NCI-H1092 (cell line): ENCODE measurements at places on chromosomes 1 and 21.

GRCh38 chr1:30376054-30376697 is 347.2 kb downstream of the MATN1 start:
- DNase-seq: no peak

DNA sequence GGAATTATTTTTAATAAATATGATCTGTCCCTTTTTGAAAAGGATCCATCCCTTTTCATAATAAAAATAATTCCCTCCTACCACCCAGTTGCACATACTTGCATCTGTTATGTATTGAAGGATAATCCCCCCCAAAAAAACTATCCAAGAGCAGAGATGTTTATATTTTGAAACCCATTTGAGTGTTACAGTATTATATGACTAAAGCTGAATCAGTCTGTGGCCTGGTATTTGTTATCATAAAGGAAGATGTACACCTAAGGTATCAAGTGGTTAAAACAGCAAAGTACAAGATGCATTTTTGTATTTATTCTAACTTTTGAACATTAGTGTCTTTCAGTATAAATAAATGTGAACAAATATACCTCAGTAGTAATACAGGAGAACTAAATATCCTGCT is 12.7 kb upstream of the TGFB2 start:
- DNase-seq: no peak

- DNase-seq: no peak
These were observed 95.4 kb downstream of the PTPRU start for GRCh38 chr1:29331729-29332128.

DNA sequence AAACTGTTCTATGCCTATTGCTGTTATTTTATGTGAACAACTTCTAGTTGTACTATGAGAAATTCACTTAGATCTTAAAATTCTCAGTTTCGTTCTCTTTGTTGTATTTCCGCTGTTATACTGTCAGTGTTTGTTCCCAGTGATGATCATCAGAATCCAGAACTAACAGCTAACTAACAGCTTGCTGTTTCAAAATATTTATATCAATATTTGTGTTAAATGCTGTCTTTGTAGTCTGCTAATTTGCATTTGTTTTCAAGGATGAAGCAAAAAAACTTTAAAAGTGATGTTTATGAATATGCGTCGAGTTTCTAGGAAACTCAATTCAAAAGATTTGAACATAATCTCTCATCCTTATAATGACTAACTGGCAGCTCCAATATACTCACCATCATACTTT is 84.5 kb downstream of the SPATA17 start:
- DNase-seq: no peak

DNA sequence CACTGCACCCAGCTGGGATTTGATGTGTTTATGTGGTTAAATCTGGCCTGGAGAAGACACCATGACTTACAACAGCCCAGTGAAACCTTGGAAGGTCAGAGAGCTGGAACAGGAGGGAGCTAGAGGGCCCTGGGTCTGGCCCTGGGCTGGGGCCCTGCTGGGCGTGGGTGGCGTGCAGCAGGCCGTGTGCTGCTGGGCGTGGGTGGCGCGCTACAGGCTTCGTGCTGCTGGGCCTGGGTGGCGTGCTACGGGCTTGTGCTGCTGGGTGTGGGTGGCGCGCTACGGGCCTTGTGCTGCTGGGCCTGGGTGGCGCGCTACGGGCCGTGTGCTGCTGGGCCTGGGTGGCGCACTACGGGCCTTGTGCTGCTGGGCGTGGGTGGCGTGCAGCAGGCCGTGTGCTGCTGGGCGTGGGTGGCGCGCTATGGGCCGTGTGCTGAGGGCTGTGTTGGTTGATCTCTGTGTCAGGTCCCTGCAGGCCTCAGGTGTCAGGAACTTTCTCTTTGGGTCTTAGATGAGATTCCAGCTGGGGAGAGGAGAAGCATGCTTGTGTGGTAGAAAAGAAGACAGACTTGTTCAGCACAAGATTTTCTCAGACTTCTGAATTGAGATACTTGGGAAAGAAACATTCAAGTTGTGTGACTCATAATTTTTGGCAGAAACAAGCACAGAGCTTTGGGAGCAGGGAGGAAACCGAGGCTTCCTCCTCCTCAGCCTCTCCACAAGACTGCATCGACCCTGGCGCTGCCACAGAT is 66.0 kb downstream of the COL18A1 start:
- DNase-seq: no peak

DNA sequence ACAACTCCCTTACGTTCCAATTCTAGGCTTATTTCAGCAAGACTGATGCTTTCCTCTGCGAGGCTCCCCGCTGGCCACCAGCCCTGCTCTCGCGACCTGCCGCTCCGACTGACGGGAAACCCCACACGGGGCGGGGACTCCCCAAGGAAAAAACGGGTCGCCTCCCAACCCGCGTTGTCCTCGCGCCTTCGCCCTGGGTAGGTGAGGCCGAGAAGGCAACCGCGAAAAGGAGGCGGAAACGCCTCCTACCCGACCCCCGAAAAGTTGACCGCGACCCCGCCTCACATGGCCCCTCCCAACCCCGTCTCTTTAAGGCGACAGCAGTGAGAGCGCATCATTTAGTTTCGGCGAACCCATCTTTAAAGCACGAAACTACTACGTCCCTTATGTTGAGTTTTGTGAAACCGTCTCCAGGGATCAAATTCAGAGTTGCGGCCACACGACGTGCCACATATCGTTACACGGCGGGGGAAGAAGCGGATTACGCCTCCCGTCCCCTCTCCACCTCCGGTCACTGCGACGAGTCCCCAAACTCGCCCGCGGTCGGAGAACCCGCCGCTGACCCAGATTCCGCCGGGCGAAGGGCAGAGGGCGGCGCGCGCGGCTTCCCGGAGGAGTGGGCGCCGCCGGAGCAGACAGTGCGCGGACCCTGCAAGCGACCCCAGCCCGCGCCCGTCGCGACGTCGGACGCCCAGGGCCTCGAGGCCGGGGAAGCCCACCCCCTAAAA is 1.2 kb downstream of the ANP32E start:
- DNase-seq: peak; percentile 35

- DNase-seq: no peak
These were observed at the start of gene TMPRSS15 for GRCh38 chr21:18403735-18404450. Gene TMPRSS15 (minus strand): TSS chr21:18403785. CDS start chr21:18403622, 163 bp downstream.

GRCh38 chr1:171912509-171913175 is 71.3 kb downstream of the DNM3 start:
- DNase-seq: no peak

DNA sequence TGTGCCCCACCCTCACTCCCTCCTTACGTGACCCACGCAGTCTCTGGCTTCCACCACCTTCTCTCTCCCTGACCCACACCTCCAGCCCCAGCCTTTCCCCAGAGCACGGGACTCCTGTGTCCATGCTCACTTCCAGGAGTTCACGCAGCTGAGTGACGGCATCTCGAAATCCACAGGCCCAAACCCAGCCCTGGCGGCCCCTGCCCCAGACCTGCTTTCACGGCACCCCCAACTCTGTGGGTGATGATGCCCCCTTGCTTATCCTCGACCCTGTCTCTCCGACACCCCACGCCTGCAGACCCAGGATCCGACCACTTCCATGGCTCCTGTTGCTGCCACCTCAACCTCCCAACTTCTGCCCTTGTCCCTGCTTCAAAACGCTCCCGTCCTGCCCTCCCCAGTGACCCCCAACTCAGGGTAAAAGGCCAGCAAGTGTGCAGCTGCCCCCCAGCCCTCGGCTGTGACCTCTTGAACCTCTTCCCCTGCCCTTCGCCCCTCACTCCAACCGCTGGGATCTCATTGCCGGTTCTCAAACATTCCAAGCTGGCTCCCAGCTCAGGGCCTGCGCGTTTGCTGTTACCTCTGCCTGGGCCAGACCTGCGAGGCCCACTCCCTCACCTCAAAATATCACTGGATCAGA is 30.4 kb upstream of the LAPTM5 start:
- no peak for DNase-seq

DNA sequence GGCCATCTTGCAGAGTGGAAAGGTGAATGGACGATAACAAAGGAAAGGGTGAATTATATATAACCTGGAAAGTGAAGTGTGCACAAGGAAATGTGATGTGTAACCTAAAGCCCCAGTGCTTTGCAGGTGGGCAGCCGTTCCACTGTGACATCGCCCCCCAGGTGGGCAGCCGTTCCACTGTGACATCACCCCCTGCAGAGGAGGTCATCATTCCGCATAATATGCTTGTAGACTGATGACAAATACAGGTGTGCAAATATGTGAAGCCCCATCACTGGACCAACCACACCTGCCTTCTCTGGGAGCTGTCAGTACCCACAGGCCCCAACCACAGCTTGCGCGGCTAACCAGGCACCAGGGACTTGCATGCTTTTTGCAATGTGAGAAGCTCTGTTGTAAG is 4.7 kb upstream of the ZNF496 start:
- peak; percentile 22 for DNase-seq

DNA sequence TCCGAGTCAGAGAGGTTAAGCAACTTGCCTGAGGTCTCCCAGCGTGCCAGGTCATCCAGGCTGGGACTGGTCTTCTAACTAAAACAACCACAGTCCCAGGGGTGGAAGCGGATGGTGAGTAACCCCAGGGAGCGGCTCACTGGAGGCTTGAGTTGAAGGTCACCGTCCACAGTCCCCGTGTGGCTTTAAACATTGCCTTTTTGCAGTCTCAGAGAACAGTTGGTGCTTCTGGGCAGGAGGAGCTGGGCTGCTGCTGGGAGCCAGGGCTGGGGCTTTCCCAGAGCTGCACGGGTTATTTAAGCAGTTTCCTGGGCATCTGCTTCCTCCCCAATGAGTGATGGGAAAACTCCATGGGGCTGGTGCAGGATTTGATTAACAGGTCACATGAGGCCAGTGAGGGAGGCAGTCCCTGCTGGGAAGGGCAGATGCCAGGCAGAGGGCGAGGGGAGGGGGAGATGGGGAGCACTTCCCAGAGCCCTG is 12.3 kb downstream of the ARHGEF10L start:
- no peak for DNase-seq

DNA sequence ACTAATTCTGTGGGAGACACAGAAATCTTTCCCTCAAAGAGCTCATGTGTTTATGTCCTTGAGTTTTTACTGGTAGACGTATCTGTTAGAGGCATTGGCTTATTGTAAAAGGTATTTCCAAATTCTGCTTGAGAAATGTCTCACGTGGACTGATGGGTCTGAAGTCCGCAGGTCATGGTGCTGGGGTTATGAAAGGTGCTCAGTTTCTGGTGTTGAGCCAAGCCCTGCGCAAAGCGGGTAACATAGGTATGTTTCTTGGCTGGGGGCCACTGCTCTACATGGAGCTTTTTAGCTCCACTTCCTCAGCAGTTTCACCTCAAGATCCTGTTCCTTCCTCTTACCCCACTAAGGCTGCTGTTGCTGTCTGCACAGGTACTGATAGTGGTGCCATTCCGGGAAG is 10.8 kb downstream of the UTP25 start:
- DNase-seq: no peak

DNA sequence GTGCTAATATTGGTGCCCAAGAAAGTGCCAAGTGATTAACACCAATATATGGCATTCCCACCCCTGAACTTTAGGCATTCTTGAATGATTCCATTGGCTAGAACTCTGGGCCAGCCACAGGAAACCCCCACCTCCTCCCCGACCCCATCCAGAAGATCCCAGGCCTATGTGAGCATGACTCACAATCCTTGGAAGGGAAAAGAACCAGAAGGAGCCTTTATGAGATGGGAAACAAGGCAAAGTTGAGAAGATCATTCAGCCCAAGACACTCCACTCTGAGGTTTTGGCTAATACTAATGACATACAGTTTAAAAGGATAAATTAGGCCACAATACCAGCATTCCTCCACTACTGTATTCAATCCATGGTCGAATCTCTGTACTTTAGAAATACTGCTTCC is 21.8 kb downstream of the ELK4 start:
- no peak for DNase-seq

DNA sequence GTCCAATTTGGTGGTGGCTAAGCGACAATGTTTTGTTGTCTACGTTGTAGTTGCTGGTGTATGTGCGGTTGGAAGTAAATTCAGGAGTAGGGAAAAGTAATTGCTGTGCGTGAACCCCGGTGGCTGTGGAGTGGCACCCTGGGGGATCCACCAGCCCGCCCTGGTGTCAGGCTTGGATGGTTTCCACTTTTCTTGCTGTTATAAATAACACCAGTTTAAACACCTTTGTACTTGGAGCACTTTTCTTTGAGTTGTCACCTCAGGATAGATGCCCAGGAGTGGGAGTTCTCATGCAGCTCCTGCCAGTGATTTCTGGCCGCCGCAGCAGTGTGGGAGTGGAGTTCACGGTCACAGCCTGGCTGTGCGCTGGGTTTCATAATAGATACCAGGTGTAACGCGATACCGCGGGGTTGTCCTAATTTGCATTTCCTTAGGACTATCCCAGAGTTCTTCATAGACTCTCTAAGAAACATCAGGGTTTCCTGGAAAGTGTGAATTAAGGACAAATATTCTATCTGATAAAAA is 12.8 kb upstream of the TMEM200B start:
- DNase-seq: no peak

- DNase-seq: no peak
These were observed 81.3 kb upstream of the C21orf91 start for GRCh38 chr21:17900281-17900989.

GRCh38 chr1:53066488-53066887 is 4.5 kb downstream of the PODN start:
- no peak for DNase-seq

- no peak for DNase-seq
These were observed 33.1 kb downstream of the ZBTB17 start for GRCh38 chr1:15942661-15943327.

DNA sequence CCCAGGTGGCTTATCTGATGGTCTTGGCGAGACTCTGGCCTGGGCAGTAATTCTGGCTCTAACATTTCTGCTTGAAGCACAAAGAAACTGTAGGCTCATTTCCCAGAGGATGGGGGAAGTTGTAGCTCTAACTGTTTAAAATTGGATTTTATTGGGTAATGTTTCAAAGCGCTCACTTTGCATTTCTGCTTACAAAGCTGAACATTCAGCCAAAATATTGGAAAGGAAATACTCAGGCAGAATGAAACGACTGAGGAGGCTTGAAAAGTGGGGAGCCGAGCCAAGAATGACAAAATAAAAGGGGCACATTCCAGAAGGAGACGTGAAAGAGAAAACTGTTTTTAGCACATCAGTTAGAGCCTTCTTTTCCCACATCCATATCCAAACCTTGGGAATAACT is 202.6 kb downstream of the GRIK1 start:
- DNase-seq: no peak

GRCh38 chr1:111618961-111619634 is 491 bp upstream of the RAP1A start:
- DNase-seq: no peak

DNA sequence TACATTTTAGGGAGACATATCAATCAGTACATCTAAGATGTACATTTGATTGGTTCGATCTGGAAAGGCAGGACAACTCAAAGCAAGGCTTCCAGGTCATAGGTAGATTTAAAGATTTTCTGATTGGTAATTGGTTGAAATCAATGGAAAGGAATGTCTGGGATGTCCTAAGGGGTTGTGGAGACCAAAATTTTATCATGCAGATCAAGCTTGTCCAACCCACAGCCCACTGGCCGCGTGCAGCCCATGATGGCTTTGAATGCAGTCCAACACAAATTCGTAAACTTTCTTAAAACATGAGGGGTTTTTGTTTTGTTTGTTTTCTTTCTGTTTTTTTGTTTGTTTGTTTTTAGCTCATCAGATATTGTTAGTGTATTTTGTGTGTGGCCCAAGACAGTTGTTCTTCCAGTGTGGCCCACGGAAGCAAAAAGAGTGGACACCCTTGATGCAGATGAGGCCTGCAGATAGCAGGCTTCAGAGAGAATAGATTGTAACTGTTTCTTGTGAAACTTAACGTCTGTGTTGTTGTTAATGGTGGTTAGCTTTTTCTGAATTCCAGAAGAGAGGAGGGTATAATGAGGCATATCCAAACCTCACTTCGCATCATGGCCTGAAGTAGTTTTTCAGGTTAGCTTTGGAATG is 3.1 kb downstream of the IFNAR1 start:
- DNase-seq: no peak
